ENCODE measurements at places on chromosomes 16 and 17.
A peak's percentile ranks its signal among the peaks of the same experiment; 100 is the strongest.

DNA sequence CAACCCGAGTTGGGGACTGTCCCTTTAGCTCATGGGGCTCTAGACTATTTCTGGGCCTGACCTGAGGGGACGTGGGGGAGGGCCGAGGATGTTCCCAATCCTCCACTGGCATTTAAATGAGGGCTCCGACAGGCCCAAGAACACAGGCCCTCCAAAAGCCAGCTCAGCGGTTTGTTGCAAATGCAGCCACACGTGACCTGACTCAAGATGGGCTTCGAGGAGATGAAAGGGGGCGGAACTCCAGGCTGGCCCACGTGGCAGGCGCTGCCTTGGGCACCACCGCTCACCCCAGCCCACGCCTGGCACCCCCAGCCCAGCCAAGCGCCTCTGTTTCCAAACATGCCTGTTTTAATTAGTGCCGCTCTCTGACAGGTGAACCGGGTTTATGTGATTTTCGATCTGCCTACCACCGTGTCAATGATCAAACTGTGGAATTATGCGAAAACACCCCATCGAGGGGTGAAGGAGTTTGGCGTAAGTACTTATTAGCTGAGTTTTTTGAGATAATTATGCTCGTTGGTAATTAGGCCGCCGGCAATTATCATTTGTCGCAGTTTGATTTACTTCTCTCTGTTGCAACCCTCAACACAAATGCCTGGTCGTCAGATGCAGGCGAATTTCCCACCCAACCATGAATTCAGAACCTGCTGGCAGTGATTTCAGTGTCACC, 226.7 kb downstream of the KATNIP start:
- DNase-seq: no peak

DNA sequence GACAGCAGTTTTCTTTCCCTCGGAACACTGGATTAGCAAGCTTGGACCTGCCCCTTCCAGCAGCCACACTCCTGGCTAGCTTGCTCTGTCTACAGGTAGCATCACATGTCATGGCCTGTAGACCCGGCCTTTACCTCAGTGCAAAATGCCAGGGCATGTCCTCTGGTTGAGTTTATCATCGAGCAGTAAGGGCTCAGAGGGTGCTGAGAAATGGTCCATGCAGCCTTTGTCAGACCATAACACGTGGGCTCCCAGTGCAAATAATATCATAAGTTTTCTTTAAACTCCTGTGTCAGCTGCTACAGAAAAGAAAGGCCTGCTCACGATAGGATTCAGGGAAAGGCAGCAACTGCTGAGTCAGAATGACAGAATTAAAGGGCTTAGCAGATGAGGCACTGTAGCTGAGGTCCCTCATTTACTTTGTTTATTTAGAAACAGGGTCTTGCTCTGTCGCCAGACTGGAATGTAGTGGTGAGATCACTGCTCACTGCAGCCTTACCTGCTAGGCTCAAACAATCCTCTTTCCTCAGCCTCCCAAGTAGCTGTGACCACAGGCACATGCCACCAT, 8.0 kb upstream of the GNA13 start:
- no peak for DNase-seq

DNA sequence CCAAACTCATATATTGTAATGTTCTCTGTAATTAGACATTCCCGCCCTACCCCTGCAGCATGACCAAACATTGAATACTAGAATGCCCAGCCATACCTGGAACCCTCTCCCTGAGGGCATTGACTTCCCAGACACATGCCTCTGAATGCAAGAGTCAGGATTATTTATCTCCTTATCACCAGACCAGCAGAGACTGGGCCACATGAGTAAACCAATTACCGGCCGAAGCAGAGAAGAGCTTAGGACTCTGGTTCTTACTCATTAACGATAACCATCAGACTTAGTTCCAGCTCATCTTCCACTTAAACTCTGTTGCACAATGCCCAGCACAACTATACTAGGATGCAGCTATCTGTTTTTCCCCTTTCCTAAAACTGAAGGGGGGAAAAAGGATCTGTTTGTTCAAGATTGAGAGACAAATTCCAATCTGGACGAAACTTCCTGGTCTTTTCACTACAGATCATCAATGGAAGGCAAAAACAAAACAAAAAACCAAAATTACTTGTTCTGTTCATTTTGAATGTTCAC, 88.2 kb upstream of the CORO6 start:
- peak; percentile 72 for DNase-seq

- no peak for DNase-seq
Observed at GRCh38 chr17:43820759-43821158, 12.2 kb downstream of the MPP3 start.
